Osteoblast (primary cell): ENCODE measurements at places on chromosomes 4 and X. TPM values are rescaled to one million over a fixed set of nuclear protein-coding genes. Genes with fewer than 3 reads are reported as not detected.

Gene AMER1
- total RNA-seq = 2.4 and 2.5 TPM in 2 replicates

Gene RGN
- 2.5 and 4.4 TPM in 2 replicates for total RNA-seq

- DNase-seq = no peak
- H3K36me3 ChIP-seq = no peaks in the 10 kb centered on the region
- H3K27ac ChIP-seq = no peak overlapping the region
- no peak overlapping the region for H3K4me3 ChIP-seq
These were observed 36.6 kb upstream of the UGT2A1 start for GRCh38 chr4:69689599-69689998.

- H3K27me3 ChIP-seq = no peaks in the 10 kb centered on the region
- DNase-seq = no peak
- H3K27ac ChIP-seq = no peak overlapping the region
- H3K4me3 ChIP-seq = no peak overlapping the region
These were observed 118.4 kb downstream of the DTHD1 start for GRCh38 chr4:36399762-36400353.

GRCh38 chr4:187732524-187732923, 263.0 kb upstream of the ZFP42 start:
- no peak overlapping the region for H3K4me3 ChIP-seq
- no peaks in the 10 kb centered on the region for H3K36me3 ChIP-seq
- H3K27ac ChIP-seq = no peak overlapping the region
- H3K4me1 ChIP-seq = no peaks in the 10 kb centered on the region

DNA sequence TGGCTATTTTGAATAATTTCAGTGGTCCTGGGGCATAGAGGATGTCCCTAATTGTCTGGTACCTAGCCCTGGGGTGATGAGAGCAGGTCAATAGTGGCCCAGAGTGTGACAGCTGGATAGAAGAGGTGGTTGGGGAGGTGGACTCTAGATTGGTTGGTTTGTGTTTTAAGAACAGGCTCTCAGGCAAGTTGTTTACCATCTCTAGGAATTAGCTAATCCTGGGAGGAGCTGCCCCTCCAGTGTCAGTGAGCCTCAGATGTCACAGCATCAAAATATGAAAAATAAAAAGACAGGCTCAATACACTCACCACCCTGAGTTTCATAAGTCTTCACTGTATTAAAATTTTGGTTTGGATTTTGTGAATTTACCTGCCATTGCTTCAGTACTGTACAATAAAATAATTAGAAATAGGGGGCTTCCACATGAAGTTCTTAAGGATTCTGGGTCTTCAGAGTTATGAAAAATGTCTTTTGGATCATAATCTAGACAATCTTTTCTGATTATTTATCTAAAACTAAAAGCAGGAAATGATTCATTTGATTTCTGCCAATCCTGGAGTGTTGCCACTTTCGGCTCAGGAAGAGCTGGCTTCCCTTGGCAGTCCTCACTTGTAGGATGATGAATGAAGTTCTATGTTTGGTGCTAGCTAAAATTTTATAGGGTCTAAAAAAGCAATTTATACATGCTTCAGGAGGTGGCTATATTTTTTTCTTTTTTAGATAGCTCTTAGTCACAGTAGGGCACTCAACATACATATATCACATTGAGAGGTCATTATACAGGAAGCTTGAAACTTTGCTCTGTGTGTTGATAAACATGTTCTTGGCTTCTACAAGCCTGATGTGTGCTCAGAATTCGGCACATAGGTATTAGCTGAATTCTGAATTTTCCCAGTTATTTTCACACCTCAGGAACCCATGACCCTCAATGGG, 395.1 kb downstream of the RAB28 start:
- no peak overlapping the region for H3K27ac ChIP-seq
- DNase-seq = no peak
- H3K4me1 ChIP-seq = no peaks in the 10 kb centered on the region
- no peaks in the 10 kb centered on the region for H3K36me3 ChIP-seq
